ENCODE measurements at places on chromosomes 5 and 9.
A peak's percentile ranks its signal among the peaks of the same experiment; 100 is the strongest.

DNA sequence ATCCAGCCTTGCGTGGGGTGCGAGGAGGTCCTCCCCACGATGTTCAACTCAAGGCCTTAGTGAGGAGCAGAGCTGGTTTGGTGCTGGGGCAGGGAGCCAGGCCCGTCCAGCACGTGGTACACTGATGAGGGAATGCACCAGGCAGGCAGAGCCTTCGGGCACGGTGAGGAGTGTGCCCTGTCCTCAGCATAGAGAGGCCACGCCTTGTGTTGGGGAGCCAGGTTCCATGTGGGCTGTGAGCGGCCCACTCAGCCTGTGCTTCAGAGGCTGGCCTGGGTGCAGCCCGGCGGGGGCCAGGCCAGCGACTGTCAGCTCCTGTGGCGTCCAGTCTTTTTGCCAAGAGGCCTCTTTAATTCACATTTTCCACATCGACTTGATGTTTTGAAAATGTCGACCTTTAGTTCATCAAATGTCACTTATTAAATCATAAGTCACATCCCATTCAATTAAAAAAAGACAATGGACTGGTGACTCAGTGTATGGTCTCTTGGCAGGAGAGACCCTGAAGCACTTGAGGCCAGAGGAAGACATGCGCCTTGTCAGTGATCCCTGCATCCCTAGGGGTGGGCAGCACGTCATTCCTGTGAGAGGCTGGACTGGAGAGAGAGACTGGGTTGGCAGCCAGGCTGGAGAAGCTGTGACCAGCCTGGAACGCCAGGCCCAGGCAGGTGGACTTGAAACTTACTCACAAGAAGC lies 21.7 kb downstream of the ERGIC1 start:
- DNase-seq, result no peak

DNA sequence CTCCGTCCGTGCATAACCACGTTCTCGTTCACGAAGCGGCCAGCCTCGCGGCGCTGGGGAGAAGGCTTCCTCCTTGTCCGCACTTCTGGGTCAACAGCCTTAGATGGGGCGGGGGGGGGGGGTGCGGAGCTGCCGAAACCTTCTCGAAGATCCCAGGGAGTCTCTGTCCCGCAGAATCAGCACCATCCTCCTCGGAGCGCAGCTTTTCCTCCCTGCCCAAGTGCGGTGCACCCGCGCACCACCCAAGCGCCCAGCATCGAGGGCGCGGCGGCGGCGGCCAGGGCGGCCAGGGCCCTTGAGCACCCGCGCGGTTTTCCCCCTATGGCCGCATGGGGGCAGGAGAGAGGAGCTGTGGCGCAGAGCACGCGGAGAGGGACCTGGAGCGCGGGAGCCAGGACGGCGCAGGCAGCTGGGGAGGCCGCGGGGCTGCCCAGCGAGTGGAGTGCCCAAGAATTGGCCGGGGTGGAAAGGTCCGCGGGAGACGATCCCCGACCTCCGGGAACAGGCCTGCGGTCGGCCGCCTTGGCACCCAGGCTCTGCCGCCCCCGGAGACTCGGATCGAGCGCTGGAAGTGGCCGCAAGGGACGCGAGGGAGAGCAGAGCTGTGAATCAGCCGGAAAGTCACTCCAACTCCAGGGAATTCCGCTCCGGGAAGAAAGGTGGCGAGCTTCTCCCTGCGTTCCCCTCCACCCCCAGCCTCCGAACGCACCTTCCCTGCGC lies 43.1 kb downstream of the TMEM174 start:
- peak; percentile 53 for DNase-seq

- DNase-seq, result no peak
These were observed 64.0 kb downstream of the CRB2 start for GRCh38 chr9:123419721-123420591.

- DNase-seq, result no peak
These were observed 22.9 kb downstream of the TENT4A start for GRCh38 chr5:6736106-6736505.

- DNase-seq, result no peak
These were observed 64.2 kb upstream of the OLFM1 start for GRCh38 chr9:135023088-135023785.

- DNase-seq, result no peak
These were observed 493.2 kb upstream of the KLF4 start for GRCh38 chr9:107982745-107983144.

- DNase-seq, result no peak
These were observed 353.6 kb downstream of the DEPDC1B start for GRCh38 chr5:60346393-60346792.

DNA sequence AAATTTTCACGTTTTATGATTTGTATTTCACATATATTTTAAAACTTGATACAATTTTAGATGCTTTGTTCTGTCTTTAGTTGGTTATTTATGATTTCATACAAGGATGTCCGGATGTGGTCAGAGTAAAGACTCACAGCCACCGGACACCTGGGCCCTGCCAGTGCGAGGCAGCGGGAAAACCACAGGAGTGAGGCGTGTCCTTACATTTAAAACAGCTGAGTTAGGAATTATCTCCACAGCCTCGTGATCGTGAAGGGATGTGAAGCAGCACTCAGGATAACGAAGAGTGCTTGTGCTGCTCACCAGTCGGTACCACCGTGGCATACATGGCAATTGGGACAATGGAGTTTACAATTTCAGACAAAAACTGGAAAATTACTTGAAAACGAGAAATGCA lies 14.0 kb downstream of the SNX18 start:
- DNase-seq, result no peak

DNA sequence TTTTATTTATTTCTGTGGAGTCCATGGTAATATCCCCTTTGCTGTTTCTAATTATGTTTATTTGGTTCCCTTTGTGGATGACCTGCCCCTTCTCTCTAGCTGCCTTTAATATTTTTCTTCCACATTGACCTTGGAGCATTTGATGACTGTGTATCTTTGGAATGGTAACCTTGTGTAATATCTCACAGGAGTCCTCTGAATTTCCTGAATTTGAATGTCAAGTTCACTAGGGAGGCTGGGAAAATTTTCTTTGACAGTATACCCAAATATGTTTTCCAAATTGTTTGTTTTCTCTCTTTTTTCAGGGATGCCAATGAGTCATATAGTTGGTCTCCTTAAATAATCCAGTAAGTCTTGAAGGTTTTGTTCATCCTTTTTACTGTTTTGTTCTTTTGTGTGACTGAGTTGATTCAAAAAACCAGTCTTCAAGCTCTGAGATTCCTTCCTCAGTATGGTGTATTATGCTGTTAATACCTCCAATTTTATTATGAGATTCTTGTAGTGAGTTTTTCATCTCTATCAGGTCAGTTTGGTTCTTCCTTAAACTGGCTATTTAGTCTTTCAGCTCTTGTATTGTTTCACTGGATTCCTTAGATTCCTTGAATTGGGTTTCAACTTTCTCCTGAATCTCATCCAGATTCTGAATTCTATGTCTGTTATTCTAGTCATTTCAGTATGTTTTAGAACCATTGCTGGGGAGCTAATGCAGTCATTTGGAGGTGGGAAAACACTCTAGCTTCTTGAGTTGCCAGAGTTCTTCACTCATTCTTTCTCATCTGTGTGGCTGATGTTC lies 349.0 kb upstream of the TARS1 start:
- DNase-seq, result no peak

DNA sequence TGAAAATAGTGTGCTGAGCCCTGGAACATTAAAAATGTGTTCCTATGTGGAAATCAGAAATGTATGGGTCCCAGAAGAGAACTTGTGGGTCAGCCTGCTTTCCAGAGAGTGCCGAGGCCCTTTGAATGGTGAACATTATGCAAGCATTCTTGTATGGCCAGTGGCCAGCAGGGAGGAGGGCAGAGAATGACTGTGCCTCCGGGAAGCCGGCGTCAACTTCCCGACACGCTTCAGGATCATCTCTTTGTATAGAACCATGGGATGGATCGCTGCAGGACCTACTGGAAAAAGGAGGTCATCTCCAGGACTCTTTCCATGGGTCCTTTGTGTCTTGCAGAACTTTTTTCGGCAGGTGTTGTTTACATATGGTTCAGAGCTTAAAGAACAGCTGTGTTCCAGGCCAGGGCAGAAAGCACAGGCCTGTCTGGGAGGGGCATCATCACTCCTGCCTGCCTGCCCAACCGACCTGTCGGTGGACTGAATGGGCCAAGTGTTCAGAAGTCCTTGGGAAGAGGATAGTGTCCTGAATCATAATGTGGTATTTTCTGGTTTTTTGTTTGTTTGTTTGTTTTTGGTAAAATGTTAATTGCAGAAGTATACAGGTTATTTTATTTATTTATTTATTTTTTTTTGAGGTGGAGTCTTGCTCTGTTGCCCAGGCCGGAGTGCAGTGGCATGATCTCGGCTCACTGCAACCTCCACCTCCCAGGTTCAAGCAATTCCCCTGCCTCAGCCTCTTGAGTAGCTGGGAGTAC lies 9.0 kb downstream of the PRRC2B start:
- DNase-seq, result peak; percentile 85

- DNase-seq, result no peak
These were observed 75.7 kb downstream of the TUSC1 start for GRCh38 chr9:25602400-25603044.

DNA sequence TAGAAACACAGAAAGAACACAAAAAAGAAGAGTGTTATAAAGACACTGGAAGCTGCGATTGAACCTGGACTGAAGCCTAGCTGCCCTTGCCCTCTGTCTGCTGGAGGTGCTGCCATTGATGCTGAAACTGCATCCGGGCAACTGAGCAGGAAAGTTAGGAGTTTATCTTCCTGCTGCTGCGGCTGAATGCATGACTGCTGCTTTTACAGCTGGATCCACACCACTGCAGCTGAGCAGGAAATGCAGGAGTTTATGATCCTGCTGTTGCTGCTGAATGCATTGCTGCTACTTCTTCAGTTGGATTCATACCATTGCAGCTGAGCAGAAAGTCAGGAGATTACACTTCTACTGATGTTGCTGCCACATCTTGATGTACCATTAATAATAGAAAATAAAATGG lies 21.8 kb upstream of the JAKMIP2 start:
- DNase-seq, result no peak

GRCh38 chr9:123422635-123423310 lies 66.8 kb downstream of the CRB2 start:
- DNase-seq, result no peak

- DNase-seq, result no peak
These were observed 3.2 kb upstream of the RAI14 start for GRCh38 chr5:34652914-34653313.

GRCh38 chr5:90386099-90386710 lies 23.4 kb downstream of the CETN3 start:
- no peak for DNase-seq

GRCh38 chr5:181100121-181100875 lies 30.7 kb downstream of the OR2V1 start:
- no peak for DNase-seq

- no peak for DNase-seq
These were observed 5.0 kb downstream of the LOX start for GRCh38 chr5:122073018-122073417.

- DNase-seq, result no peak
These were observed 24.2 kb downstream of the LRRTM2 start for GRCh38 chr5:138850865-138851435.

GRCh38 chr9:81759680-81760215 lies 70.4 kb upstream of the TLE1 start:
- no peak for DNase-seq

- DNase-seq, result no peak
These were observed 28.7 kb downstream of the GTF3C4 start for GRCh38 chr9:132698989-132699388.

- no peak for DNase-seq
These were observed 217.7 kb upstream of the TBCA start for GRCh38 chr5:77993855-77994318.

DNA sequence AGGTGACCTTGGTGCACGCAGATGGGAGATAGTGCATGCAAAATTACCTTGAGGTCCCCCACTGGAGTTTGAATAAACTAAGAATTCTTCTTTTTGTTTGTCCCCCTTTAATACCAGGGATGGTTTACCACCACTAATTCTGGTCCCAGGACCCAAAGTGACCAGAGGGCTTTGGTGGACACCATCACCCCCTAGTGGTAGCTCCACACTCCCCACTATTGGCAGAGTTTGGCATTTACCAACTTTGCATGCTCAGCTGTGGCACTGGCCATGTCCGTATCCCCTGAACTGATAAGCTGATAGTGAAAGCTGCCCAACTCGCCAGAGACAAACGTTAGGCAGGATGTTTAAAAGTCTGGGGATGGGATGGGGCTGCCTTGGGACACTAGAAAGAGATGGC lies 3.3 kb downstream of the ASTN2 start:
- no peak for DNase-seq

- DNase-seq, result no peak
These were observed 398.9 kb upstream of the PCSK5 start for GRCh38 chr9:75491533-75491932.

DNA sequence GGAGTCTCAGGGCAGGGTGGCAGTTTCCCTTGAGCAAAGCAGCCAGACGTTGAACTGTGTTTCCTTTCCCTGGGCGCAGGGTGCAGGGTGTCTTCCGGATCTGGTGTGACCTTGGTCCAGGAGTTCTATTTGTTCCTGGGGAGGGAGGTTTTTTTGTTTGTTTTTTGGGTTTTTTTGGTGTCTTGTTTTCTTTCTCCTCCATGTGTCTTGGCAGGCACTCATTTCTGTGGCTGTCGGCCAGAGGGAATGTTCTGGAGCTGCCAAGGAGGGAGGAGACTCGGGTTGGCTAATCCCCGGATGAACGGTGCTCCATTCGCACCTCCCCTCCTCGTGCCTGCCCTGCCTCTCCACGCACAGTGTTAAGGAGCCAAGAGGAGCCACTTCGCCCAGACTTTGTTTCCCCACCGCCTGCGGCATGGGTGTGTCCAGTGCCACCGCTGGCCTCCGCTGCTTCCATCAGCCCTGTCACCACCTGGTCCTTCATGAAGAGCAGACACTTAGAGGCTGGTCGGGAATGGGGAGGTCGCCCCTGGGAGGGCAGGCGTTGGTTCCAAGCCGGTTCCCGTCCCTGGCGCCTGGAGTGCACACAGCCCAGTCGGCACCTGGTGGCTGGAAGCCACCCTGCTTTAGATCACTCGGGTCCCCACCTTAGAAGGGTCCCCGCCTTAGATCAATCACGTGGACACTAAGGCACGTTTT lies 3.5 kb upstream of the PHYHD1 start:
- peak; percentile 88 for DNase-seq

- no peak for DNase-seq
These were observed 34.7 kb downstream of the LMNB1 start for GRCh38 chr5:126811515-126812198.

GRCh38 chr9:89494199-89494598 lies 3.7 kb downstream of the SEMA4D start:
- no peak for DNase-seq

DNA sequence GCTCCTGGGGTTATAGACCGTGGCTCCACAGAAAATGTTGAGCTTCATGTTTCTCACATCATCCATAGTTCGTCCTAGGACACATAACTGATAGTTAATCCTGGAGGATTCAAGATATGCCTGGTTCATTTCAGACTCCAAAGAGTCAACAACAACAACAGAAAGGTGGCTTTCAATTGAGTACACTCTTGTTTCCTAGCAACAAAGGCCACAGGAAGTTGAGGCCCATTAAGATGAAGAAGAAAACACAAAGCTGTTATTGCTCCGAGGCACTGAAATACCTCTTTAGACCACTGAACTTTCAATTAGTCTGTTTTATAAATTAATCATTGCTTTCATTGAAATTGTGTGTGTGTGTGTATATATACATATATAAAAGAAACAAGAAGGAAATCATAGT lies 154.5 kb downstream of the YIPF5 start:
- no peak for DNase-seq

Measured in uterus (tissue), 4 donors.